ENCODE measurements at places on chromosomes 7 and 10. TPM values are rescaled to one million over a fixed set of nuclear protein-coding genes. Genes with fewer than 3 reads are reported as not detected.
A peak's percentile ranks its signal among the peaks of the same experiment; 100 is the strongest.

DNA sequence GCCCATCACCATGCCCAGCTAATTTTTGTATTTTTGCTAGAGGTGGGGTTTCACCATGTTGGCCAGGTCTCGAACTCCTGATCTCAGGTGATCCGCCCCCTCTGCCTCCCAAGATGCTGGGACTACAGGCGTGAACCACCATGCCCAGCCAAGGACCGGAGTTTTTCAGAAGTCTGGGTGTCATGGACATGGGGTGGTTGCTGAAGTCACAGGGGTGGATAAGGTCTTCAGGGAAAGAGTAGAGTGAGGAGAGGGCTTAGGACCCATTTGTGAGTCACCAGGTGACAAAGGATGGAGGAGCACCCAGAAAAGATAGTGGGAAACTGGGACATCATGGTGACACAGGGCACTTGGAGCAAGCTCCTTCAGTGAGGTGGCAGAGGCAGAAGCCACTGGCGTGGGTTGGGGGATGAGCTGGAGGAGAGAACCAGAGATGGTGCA is 2.8 kb upstream of the GPRIN2 start:
- DNase-seq = no peak

DNA sequence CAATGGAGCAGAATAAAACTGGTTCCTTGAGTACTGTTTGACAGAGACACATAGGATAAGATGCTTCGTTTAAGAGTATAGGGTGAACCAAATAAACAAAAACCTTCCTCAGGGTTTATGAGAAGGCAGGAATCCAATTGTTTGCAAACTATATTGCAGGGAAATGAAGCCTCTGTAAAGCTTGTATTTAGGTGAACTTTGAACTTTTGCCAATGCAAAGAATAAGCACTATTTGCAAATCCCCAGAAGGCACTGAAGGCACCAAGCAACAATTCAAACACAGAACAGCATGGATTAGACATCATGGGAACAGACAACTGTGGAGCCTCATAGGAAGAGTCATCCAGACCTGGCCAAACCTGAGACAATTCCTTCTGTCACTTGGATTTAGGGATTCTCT is 47.1 kb upstream of the WASL start:
- no peak for DNase-seq

DNA sequence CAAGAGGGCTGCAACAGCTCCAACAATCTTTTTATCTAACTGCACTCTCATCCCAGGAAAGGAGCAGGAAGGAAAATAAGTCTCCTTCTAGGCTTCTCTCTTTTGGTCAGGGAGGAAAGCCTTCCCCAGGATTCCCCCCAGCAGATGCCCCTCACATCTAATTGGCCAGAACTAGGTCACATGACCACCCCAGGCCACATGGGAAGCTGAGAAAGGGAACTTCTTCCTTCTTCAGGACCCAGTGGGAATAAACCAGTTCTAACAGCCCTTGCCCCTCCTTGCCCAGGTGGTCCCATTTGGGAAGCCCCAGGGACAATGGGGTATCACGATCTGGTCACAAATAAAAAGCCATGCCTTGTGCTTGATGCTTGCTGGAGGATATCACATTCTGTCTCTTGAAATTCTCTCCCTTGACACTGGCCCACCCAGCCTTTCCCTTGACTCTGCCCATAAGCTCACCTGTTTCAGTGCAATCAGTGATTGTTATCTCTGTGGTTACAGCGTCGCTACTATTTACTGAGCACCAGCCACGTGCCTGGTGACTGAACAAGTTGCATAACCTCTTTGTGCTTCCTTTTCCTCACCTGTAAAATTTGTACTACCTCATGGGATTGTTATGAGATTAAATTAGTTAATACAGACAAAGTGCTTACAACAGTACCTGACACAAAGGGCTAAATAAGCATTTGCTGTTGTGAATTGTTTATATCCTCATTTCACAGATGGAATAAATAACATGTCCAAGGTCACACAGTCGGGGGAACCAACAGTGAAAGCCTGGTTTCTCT is 9.0 kb upstream of the TACR2 start:
- peak; percentile 48 for DNase-seq

- no peak for DNase-seq
Observed at GRCh38 chr10:97961945-97962344, 68.5 kb downstream of the CRTAC1 start.

DNA sequence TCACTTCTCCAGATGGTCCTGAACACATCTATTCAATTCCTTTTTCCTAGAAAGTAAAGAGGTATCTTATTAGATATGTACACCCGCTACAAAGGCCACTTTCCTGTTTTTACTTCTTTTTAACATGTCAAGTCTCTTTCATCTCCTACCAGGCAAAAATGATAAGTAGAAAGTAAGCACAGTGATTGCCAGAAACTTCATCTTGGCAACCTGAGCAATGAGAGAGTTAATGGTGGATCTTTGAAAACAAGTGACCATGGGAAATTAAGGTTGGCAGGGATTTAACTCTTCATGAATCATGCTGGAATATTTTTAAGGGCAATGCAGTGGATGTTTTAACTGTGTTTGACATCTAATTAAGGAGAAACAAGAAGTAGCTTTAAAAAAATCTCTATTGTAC is 2.7 kb downstream of the SEMA3A start:
- peak; percentile 55 for DNase-seq

DNA sequence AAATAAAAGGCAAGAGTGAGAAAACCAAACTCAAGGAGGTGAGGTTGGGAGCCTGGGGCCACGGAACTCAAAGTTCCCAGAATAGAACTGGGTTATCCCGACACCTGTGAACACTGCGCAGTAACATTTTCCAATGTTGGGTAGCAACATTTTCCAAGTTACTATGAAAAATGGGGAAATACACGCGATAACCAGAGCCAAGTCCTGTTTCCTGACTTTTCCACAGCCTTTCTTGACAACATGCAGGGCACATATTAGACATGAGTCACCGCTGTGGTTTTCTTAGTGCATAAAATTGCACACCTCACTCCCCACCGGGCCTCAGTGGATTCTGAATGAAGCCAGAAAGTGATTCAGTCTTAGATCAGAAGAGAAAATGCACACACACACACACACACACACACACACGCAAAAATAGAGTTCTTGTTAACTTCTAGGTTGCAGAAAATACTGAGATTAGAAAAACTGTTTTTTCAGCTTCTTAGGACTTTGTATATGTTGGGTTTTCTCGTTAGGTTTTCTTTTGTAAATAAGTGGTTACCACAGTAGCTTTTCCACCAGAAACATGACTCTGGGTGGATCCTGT is 70.0 kb downstream of the CAMK1D start:
- peak; percentile 87 for DNase-seq

GRCh38 chr10:117374506-117375359 is 507 bp downstream of the PDZD8 start:
- no peak for DNase-seq

GRCh38 chr7:36264123-36264801 is 111.2 kb downstream of the EEPD1 start:
- DNase-seq = no peak

- DNase-seq = peak; percentile 78
Observed at GRCh38 chr7:229184-229964, 37.0 kb downstream of the FAM20C start.

DNA sequence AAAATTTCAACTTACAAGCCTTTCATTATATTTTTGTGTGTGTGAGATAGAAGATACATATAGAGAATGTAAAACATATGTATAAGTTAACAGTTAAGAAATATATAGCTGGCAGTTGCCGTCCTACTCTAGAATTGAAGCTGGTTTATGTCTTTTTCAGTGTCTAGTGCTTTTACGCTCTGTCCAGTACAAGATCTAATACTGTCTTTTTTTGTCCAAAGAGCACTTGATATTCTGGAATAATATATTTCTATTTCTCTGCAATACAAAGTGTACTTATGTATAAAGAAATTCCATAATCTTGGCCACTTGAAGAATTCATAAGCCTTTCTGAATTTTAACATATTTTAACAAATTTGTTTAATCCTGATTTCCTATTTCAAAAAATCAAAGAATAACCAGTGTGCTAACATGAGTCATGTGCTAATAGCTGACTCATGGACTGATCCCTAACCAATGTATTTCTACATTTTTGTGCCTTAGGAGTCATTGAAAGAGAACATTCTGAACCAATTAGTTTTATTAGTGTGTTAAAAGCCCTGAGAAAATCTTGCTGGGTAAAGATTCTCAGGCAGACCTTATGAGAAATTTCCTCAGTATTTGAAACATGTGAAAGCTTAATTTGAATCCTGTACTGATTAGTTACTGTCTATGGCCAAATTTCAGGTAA is 73.2 kb upstream of the CCAR1 start:
- DNase-seq = peak; percentile 98

- no peak for DNase-seq
Observed at GRCh38 chr10:774661-775244, 85.3 kb upstream of the DIP2C start.

DNA sequence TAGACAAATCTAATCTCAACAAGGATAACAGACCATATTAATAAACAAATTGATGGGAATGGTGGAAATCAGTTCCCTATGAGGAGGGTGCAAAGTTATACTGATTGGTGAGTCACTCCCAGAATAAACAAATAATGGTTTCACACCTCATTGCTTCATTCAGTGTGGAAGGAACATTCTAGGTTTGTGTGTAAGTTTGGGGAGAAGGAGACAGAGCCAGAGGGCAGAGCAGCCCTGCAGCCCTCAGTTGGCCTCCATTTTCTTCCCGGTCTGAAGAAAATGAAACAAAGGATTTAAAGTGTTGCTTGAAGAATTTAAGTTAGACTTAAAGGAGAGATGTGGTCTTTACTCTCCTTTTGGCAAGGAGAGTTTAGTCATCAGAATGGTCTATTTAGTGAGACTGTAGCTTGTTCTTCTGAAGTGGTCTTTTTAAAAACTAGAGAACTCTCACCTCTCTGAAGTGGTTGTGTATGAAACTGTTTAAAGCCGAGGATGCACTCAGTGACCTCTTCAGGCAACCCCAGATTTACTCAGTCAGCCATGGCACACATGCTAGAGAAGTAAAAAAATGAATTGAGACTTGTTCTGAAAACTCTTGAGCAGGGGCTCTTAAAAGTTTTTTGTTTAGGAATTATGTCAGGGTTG is 27.2 kb downstream of the IKZF1 start:
- peak; percentile 70 for DNase-seq

GRCh38 chr10:129396021-129396722 is 70.9 kb upstream of the MGMT start:
- no peak for DNase-seq

DNA sequence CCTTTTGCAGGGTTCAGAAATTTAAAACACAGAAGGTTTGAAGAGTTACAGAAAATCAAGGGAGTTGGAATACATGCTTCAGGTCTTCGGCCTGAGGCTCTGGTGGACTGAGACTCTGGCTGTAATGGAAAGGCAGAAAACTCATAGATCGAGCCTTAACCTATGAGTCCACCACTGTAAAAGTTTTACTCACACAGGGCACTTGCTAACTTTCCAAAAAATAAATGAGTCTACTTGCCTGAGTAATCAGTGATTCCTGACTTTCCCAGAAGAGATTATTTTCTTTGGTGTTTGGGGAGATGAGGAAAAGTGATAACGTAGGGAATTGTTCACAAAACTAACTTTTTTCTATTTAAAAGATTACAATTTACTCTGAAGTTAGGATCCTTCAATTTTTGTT is 108.0 kb downstream of the MBL2 start:
- no peak for DNase-seq

DNA sequence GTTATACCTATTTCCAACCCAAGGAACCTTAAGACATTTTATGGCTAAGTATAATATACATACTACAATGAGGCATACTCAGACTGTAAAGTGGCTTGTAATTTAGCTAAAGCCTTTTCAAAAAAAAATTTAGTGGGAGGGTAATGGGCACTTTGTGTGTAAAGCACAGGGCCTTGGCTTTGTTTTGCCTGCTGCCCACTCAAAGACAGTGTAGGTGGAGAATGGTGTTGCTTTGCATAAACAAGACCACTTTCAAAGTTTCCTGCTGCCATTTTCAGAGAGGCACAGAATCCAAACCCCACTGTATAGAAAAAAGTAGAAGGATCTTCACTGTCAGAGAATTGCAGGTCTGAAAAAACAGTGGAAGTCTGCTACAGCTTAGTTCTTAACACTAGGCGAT is 21.2 kb upstream of the SLC35B4 start:
- DNase-seq = no peak

DNA sequence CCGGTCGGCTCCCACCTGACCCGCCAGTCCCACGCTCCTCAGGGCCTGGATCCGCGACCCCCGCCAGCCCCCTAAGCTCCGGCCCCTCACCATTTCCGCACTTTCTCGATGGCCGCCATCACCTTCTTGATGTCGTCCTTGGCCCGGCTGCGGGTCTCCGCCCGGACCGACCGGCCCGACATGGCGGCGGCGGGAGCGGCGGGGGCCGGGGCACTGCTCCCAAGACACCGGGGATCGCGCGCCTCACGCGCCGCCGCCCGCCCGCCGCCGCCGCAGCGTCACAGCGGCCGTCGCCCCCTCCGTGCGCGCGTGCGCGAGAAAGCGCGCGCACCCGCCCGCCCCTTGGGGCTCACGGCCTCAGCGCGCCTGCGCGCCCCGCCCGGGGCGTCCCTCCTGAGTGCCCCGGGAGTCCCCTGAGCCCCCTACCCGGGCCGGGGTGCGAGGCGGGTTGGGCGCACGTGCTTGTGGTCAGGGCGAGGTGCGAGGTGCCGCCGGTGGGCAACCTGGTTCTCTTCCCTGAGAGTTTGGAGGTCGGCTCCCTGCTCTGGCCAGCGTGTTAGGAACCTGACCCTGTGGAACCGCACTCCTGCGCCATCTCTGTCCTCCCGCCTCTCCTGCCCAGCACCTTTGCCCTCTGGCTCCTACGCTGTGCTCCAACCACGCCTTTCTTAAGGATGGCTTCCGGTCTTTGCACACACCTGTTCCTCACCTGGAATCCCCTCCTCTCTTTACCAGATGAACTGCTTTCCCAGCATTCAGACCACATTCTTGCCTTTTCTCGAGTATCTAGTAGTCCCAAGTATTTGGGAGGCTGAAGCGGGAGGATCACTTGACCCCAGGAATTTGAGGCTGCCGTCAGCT is at the start of gene BCL7B:
Gene BCL7B, minus strand, starts transcription at position 294 of the 861 bp plus-strand sequence. Its CDS starts 112 bp downstream, at position 182.
- DNase-seq = no peak

DNA sequence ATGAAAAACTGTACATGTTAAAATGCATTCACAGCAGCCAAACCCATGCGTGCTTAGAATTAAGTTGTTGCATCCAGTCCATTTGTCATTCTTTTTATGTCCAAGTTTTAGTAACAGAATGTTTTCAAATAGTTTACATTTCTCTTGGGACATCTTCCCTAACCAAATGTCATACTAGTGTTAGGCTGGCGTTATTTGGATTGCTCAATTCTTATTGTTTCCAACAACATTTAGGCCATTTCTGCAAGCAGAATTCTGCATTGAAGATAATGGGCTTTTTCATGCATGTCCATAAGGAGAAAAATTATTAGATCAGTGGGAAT is 203.0 kb downstream of the HIBADH start:
- DNase-seq = no peak

- no peak for DNase-seq
Observed at GRCh38 chr10:112454910-112455779, 8.1 kb downstream of the VTI1A start.

CCDC126 gene
- 18.7 TPM for total RNA-seq

LEP gene
- not detected for total RNA-seq

ARPC1A gene
- 169 TPM for total RNA-seq

C7orf57 gene
- total RNA-seq = not detected

SEC61G gene
- 248 TPM for total RNA-seq

OR2A42 gene
- total RNA-seq = 0.15 TPM

KBTBD2 gene
- total RNA-seq = 76.1 TPM

TMEM60 gene
- total RNA-seq = 12.0 TPM

IDI2 gene
- not detected for total RNA-seq

HOXA9 gene
- total RNA-seq = 70.8 TPM
